ENCODE measurements at places on chromosomes 6 and 20. TPM values are rescaled to one million over a fixed set of nuclear protein-coding genes. Genes with fewer than 3 reads are reported as not detected.

GRCh38 chr6:12012038-12012557, at the start of gene HIVEP1:
Gene HIVEP1 (plus strand): TSS chr6:12012312. CDS start chr6:12015629, 3,317 bp downstream.
- H3K27me3 ChIP-seq: no peaks in the 10 kb centered on the region
- peak within 1 kb of the TSS; percentile 96 for H3K4me3 ChIP-seq
- peaks cover 46% of the 10 kb centered on the region for H3K4me1 ChIP-seq
- peak within 1 kb of the TSS; percentile 98 for H3K27ac ChIP-seq
- peak; percentile 26 for DNase-seq

GRCh38 chr6:25237579-25237978, 41.6 kb upstream of the CARMIL1 start:
- H3K4me1 ChIP-seq: peaks cover 7% of the 10 kb centered on the region
- no peak overlapping the region for H3K4me3 ChIP-seq
- no peaks in the 10 kb centered on the region for H3K36me3 ChIP-seq
- no peak for DNase-seq
- no peak overlapping the region for H3K27ac ChIP-seq

DNA sequence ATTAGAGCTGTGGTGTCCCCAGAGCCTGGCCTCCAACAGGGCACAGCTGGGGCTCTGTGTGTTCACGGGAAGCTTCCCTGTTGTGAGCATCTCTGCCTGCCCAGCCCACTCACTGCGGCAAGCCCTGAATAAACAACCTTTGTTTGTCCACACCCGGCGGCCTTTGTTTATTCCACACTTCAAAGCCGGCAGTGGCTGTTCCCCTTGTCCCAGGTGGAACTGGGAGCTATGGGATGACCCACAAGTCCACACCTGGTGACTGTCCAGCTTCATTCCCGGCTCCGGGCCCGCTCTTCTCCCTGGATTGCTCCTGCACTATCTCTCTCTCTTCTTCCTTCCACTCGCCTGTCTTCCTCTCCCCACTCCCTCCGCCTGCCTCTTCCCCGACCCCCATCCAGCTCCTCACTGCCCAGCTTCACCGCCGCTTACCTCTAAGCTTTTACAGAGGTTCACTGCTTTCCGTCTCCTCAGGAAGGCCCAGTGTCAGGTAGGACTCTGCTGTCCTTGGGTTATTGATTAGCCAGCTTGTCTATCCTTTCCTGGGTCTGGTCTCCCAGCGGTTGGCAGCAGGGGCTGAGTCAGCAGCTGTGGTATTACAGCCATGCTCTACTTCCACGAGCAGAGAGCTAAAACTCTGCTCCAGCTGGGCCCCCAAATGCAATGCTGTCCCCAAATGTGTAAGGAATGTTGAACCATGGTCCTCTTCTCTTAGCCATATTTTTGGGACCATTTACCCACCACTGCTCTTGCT, 17.8 kb downstream of the DACT2 start:
- H3K27me3 ChIP-seq: peaks cover 2% of the 10 kb centered on the region
- no peaks in the 10 kb centered on the region for H3K36me3 ChIP-seq
- H3K4me1 ChIP-seq: peaks cover 3% of the 10 kb centered on the region
- H3K27ac ChIP-seq: no peak overlapping the region

The HLA-DRB5 gene
- 10.6 TPM for total RNA-seq

DNA sequence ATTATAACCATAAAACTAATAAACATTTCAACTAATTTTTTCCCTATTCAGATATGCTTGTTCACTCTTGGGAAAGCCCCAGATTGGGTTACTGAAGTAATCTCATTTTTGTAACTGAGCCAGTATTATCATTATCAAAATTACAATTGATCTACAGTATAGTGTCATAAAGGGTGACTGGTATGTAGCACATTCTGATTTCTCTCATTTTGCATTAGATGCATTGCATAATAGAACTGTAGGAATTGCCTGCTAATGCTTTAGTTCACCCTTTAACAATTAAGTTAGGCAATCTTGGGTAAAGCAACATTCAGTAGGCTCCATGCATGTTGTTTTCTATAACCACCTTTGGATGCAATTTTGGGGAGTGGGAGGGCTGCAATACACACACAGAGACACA, 150.8 kb upstream of the FLRT3 start:
- H3K27me3 ChIP-seq: no peaks in the 10 kb centered on the region
- no peaks in the 10 kb centered on the region for H3K36me3 ChIP-seq
- no peak for DNase-seq
- no peak overlapping the region for H3K27ac ChIP-seq
- H3K4me1 ChIP-seq: no peaks in the 10 kb centered on the region
- H3K4me3 ChIP-seq: no peak overlapping the region

DNA sequence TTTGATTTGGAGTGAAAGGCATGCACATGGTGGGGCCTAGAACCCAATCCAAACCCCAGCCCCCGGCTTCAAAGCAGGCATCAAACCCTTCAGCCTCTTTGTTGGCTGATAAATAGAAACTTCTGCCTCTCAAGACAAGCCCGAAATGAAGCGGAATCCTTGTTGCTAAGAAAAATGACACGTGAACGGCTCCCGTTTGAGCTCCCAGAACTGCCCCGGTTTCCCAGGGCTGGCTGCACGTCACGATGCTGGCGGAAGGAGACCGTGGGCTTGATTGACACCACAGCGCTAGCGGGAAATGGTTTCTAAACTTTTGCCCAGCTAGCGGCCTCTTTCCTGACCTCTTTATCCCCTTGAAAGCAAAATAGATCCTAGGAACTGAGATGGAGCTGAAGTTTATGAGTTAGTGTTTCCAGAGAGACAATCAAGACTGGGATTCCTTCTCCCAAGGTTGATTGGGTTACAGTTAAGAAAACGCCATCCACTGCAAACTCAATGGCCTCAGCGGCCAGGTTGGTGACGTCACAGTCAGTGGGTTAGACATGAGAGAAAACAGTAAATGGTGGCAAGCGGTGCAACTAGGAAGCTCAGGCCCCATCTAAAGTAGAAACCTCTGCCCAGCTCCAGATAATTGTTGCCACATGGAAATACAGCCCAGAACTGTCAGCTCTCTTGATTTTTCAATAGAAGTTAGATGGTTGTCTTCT, 117.0 kb downstream of the ANKRD60 start:
- no peaks in the 10 kb centered on the region for H3K4me1 ChIP-seq
- no peak overlapping the region for H3K27ac ChIP-seq
- no peaks in the 10 kb centered on the region for H3K36me3 ChIP-seq
- no peak overlapping the region for H3K4me3 ChIP-seq
- H3K27me3 ChIP-seq: peaks cover 6% of the 10 kb centered on the region

- no peaks in the 10 kb centered on the region for H3K4me1 ChIP-seq
- H3K27ac ChIP-seq: no peak overlapping the region
- H3K4me3 ChIP-seq: no peak overlapping the region
- DNase-seq: no peak
- no peaks in the 10 kb centered on the region for H3K36me3 ChIP-seq
- H3K27me3 ChIP-seq: peaks cover 47% of the 10 kb centered on the region
Observed at GRCh38 chr20:1888796-1889463, 6.3 kb upstream of the SIRPA start.

- H3K4me3 ChIP-seq: no peak overlapping the region
- H3K27me3 ChIP-seq: no peaks in the 10 kb centered on the region
- peaks cover 2% of the 10 kb centered on the region for H3K4me1 ChIP-seq
- no peak for DNase-seq
- H3K36me3 ChIP-seq: no peaks in the 10 kb centered on the region
Observed at GRCh38 chr20:59749301-59749700, 145.0 kb downstream of the PHACTR3 start.

DNA sequence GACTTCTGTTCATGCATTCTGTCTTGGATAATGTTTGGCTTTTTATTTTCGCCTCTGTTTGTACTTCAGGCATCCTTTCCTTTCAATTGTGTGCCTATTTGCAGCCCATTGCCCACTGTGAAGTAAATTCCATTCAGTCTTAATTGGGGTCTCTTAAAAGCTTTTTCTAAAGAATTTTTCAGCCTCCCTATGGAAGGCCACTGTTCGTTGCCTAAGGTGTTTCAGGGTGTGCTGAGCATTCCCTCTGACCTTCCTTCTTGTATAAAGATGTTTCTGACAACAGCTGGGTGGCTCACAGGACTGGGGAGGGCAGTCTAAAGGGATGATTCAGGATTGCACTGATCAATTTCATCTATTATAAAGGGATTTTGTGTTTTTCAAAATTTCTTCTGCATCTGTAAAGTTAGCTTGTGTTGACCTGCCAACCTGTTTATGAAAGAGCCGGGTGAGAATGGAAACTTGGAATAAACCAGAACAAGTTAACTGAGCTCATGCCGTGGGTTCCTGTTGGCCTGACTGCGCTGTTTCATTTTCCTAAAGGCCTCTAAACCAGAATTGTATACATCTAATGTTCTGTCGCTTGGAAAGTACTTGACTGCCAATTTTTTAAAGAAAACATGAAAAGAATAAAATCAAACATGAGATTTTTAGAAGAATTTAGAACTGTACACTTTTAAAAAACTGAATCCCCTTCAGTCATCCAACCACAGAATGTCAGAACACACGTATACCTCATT, 14.3 kb downstream of the PHACTR2 start:
- no peak overlapping the region for H3K27ac ChIP-seq
- H3K27me3 ChIP-seq: no peaks in the 10 kb centered on the region
- peaks cover 40% of the 10 kb centered on the region for H3K4me1 ChIP-seq
- DNase-seq: no peak

GRCh38 chr6:33212857-33213165, 4.5 kb downstream of the RING1 start:
- no peak overlapping the region for H3K4me3 ChIP-seq
- DNase-seq: no peak
- H3K4me1 ChIP-seq: peaks cover 26% of the 10 kb centered on the region

- DNase-seq: no peak
- H3K27me3 ChIP-seq: peaks cover 21% of the 10 kb centered on the region
- no peaks in the 10 kb centered on the region for H3K36me3 ChIP-seq
- H3K4me1 ChIP-seq: no peaks in the 10 kb centered on the region
- H3K27ac ChIP-seq: no peak overlapping the region
Observed at GRCh38 chr6:17865798-17866725, 121.4 kb downstream of the KIF13A start.

- no peaks in the 10 kb centered on the region for H3K27me3 ChIP-seq
- DNase-seq: no peak
- H3K4me3 ChIP-seq: no peak overlapping the region
- peaks cover 14% of the 10 kb centered on the region for H3K4me1 ChIP-seq
Observed at GRCh38 chr6:34322732-34323131, 69.7 kb downstream of the NUDT3 start.

GRCh38 chr20:62606016-62606415, 36.3 kb upstream of the SLCO4A1 start:
- peaks cover 25% of the 10 kb centered on the region for H3K4me1 ChIP-seq
- H3K27me3 ChIP-seq: peaks cover 10% of the 10 kb centered on the region
- H3K27ac ChIP-seq: no peak overlapping the region
- no peak for DNase-seq
- H3K4me3 ChIP-seq: no peak overlapping the region

All from activated T-helper 2 cell treated with anti-CD3 and anti-CD28 coated beads, Interferon-gamma antibody, Interleukin-2, Interleukin-4, amounts not matched to agents 10 μg/mL and 5 μg/mL and 100 μg/mL, durations not matched to agents 14 hours and 24 hours and 36 hours (primary cell).